Caco-2 (cell line): ENCODE measurements at places on chromosomes 11 and 22. TPM values are rescaled to one million over a fixed set of nuclear protein-coding genes. Genes with fewer than 3 reads are reported as not detected.

DNA sequence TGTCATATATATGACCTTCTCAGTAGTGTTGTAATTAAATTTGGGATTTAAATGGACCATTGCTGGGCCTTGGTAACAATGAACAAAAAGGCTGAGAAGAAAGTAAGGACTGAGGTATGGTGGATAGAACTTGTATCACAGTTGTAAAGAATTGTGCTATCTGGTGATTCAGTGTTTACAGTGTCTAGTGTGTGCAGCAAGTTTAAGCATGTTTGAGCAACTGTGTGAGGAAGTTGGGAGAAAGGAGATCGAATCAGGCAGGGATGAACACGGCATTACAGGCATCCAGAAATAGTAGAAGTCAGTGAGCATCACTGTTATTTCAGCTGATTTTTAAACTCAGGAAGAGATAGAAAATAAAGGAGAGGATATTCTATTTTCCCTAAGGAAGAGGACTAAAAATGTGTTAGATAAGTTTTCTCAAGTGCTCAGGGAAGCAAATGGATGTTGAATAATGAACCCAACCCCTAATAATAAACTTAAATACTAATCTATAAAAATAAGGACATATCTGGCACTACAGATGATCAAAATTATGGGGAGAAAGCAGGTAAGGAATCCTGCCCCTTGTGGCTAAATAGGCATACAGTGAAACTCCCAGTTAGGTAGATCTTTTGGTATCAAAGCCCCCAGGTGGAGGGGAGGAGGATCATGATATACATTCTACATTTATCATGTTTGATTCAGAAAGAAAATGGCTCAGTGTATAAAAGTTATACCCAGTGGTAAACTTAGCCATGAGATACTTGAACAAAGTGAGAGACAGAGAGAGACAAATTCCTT lies 361.0 kb upstream of the ANO3 start:
- no peak for DNase-seq

DNA sequence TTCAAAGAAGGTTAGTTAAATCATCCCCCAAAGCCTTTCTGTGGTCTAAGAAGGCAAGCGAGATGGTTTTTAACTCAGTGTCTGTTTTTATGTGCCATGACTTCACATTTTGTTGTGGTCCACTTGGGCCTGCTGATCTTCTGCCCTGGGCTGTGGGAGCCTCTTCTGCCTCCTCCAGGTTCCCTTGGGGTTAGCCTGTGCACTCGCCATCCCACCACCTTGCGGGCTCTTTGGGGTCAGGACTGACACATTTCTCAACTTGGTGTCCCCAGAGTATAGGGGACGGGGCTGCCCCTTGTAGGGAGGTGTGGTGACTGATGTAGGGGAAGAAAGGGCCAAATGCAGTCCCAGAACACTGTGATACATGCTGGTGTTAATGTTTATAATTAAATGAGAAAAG lies 207.0 kb downstream of the TBC1D22A start:
- no peak for DNase-seq

DNA sequence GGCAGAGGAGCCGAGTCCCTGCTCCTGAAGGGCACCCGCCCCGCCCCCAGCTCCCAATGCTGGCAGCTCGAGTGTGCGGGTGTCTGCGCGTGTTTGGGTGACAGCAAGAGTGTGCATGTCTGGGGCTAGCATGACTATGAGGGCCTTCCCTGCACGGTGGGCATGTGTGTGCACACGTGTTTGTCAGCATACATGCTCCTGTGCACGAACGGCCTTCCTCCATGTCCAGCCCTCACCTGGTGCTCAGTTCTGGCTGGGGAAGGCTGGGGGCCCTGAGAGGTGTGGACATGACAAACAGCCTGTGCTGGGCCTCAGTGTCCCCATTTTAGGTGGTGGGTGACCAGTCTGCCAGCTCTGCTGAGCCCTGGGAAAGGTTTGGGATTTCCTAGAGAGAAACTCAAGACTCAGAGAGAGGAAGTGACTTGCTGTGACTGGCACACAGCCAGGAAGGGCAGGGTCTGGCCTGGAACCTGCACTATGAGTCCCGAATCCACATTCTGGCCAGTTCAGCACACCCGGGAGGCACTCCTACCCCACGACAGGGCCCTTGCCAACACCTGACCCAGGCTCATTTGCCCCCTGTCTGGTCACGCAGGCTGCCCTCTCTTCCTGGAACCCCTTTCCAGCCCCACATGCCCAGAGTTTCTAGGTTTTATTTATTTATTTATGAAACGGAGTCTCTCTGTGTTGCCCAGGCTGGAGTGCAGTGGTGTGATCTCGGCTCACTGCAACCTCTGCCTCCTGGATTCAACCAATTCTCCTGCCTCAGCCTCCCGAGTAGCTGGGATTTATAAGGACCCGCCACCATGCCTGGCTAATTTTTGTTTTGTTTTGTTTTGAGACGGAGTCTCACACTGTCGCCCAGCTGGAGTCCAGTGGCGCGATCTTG lies 3.3 kb upstream of the SHISA8 start:
- no peak for DNase-seq

The ESAM gene
- total RNA-seq = 5.3 and 6.1 TPM in 2 replicates

DNA sequence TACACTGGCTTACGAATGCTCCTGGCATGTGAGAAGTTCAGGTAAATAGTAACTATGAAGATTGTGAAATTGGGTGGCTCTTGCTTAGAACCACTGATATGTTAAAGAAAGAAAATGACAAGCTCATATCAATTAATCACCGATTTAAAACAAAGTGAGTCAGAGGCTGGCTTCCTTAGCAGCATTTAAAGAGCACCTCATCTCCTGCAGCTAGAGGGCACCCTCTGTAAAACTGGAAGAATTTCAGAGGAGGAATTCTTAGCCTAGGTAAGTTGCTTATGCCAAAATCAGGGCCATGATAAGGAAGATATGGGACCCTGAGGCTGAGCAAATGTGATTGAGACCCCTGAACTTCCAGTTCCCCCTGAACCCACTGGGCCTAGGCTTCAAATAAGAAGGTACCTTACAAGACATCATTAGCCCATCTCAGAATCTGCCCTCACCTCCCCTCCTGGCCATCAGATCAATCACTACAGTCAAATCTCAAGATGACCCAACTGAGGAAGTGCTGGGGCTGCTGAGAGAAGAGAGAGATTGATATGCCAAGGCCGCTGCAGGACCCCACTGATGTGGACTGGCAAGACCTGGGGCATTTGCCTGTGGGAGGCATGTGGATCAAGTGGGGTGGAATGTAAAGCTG lies 8.6 kb upstream of the CD3E start:
- DNase-seq = peak; percentile 69

- peak; percentile 80 for DNase-seq
Measured at GRCh38 chr11:61797263-61797944, 4.7 kb downstream of the FEN1 start.

DNA sequence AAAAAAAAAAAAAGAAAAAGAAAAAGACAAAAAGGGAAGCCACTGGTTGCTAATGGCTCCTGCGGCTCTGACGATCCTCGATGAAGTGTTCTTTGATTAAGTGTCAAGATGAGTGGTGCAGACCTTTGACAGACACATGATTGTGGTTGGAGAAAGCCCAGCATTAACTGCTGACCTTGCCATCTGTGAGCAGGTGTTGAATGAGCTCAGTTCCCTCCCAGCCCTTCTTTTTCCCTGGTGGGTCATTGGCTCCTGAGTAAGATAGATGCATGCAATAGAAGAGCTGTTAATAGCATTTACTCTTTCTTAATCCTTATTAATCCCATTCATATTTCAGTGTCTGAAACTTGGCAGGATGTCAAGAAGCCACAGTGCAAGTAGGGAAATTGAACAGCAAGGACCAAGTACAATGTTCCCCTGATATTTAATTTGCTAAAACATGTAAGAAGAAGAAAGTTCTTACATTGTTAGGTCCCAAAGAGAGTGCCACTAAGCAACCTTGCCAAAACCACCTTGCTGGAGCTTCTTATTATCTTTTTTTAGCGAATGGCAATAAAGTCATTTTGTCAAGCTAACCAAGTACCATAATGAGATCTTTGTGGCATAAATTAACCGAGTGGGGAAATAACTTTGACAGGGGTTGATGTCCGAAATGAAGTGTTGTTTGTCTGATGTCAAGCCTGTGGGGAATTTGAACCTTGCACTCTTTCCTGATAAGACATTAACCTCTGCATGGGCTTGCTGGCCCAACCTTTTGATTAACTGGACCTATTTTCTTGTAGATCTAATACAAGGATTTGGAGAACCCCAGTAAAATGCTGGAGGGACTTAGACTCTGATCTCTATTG lies 113.7 kb downstream of the PTPRJ start:
- peak; percentile 40 for DNase-seq

The HBE1 gene
- not detected in 2 replicates for total RNA-seq

DNA sequence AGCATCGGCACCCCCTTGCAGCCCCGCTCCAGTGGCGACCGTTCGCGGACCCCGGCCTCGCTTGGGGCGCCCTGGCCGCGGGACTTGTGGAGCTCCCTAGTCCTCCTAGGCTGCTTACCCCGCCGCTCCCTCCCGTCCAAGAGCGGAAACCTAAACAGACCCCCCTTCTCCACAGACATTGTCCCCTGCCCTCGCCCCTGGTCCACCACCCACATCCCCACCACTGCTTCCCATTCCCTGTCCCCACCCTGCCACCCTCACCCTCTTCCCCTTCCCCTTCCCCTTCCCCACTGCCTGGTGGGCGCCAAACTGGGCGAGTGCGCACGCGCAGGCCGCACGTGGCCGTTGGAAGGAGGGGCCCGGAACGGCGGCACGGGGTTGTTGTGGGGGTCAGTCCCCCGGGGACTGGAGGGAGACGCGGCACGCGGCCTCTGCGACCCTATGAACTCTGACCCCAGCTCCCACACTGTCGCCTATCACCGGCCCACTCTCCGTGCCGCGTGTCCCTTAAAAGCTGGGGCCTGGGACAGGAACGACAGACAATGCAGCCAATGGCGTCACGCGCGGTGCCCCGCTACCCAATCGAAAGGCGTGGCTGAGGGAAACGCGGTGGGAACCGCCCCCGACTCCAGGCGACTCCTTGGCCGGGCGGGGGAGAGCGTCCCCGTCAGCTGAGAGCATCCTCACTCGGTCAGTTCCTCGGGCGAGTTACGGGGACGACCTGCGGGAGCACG lies at the start of gene SNX32:
SNX32 (plus strand) TSS at position 667 of the 734 bp plus-strand sequence. CDS start 103 bp downstream, outside the sequence.
- no peak for DNase-seq

GRCh38 chr11:31096191-31096805 lies 273.2 kb downstream of the DCDC1 start:
- no peak for DNase-seq

DNA sequence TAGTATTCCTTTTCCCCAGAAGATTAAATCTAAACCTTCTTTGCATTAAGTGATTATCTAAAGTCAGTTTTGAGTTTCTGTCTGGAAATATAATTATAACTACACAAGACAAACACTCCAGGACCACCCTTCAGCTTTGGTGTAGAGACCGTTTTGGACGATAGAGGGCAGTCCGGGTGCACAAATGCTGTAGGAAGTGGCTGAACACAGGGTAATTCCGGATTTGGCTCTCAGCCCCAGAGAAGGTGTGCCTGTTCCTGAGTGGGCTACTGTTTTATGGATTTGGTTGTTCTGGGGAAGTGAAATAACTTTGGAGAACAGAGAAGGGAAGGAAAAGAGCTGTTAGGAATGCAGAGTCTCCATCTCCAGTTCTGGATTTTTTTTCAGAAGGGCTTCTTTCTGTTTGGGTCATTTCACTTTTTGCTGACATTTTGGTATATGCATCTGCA lies 14.8 kb downstream of the EXT2 start:
- DNase-seq = peak; percentile 71

DNA sequence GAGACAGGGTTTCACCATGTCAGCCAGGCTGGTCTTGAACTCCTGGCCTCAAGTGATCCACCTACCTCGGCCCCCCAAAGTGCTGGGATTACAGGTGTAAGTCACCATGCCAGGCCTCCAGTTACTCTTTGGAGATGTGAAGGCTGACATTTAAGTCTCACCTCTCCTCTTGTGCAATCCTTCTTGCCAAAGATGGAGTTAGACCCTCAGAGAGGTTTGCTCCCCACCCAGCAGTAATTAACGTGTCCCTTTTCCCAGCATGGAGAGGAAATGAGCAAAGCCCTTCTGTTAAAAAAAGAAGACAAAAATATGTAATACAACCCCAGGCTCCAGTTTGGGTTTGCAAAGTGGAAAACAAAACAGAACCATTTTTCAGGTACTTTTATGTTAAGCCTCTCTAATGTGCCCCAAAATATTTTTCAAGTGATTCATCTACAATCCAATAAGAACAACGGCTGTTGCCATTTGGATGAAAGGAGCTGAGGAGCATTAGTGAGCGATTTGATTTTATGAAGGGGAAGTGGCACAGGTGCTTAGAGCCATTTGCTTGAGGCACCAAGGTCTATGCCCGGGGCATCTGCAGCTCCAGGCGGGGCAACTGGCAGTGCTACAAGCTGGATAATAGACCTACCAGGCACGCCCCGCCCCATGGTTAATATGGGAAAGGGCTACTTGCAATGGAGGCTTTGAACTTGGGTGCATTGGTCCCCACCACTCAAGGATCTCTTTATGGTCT lies 57.2 kb downstream of the GRIK4 start:
- no peak for DNase-seq

DNA sequence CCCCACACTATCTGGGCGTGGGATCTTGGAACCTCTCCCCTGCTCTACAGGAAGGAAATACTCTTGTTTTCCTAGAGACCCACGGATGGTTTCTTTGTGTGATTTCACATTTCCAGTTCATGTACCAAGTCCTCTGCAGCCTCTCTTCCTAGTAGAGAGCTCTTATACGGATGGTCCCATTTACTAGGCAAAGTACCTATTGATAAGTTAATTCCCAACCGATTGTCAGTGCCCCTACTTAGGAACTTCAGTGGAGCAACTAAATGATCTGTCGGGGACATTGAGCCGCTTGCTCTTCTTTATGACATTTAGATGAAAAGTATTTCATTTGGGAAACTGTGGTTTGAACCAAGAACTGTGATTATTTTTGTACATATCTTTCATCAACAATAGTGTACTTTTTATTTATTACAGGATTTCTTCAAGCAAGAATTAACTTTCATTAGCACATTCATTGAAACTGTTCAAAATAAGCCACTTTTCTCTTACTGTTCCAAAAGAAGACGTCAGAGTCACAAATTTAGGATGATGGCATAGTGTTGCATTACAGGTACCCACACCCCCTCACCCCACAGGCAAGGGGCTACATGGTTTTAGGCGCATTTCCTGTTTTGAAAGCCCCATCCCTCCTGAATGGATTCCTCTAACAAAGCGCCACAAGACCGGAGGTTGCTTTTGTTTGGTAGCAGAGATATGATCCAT lies 34.2 kb downstream of the ELMOD1 start:
- no peak for DNase-seq

- no peak for DNase-seq
Measured at GRCh38 chr11:121844016-121844415, 272.0 kb downstream of the BLID start.

DNA sequence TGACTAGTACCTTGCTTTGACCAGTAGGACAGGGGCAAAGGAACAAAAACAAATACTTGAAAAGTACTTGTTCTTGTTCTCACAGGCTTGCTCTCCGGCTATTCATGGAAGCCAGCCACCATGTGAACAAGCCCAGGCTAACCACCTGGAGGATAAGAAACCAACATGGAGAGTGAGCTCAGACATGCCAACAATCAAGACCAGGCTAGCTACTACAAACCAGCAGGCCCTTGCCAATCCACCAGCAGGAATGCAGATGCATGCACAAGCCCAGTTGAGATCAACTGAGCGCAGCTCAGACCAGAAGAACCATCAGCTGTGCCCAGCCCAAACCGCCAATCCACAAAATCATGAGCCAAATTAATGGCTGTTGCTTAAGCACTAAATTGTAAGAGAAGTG lies 180.1 kb upstream of the ISX start:
- DNase-seq = no peak
